ENCODE measurements at places on chromosomes 12 and 14.
A peak's percentile ranks its signal among the peaks of the same experiment; 100 is the strongest.

GRCh38 chr12:21276826-21277225 lies 57.9 kb downstream of the SLCO1A2 start:
- no peak for DNase-seq

- peak; percentile 70 for DNase-seq
These were observed 12.3 kb upstream of the PARP11 start for GRCh38 chr12:3885277-3886094.

DNA sequence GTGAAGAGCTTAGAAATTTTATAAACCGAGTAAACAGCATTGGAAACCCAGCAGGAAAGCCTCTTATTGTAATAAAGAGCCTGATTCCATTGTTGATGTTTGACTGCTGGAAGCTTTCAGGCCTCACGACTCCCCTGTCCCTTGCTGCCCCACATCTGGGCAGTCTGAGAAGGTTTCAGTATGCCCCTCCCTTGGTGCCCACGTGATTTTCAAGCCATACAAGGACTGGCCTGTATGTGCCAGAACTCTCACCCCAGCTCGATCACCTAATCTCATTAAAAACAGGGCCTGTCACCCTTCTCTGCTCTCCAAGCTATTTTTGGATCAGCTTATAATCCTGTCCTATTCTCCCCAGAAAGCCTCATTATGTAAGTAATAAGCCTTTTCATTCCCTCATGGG lies 7.5 kb upstream of the PYROXD1 start:
- no peak for DNase-seq

DNA sequence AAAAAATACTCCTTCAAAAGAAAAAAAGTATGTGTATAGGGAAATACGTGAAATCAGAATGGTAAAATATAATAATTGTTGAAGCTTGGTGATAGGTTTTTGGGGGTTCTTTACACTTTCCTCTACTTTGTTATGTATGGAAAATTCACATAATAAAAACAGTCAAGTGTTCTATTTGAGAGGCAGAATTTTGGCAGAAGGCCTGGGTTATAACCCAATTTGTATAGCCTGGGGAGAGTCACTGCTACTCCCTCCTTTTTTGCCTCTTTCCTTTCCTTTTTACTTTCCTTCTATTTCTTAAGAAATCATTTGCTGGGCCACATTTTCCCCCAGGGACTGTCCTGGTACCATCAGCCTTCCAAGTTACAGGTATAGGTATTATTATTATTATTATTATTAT lies 105.7 kb downstream of the CRADD start:
- DNase-seq, result no peak

GRCh38 chr14:33762161-33762851 lies 188.6 kb downstream of the EGLN3 start:
- DNase-seq, result no peak

DNA sequence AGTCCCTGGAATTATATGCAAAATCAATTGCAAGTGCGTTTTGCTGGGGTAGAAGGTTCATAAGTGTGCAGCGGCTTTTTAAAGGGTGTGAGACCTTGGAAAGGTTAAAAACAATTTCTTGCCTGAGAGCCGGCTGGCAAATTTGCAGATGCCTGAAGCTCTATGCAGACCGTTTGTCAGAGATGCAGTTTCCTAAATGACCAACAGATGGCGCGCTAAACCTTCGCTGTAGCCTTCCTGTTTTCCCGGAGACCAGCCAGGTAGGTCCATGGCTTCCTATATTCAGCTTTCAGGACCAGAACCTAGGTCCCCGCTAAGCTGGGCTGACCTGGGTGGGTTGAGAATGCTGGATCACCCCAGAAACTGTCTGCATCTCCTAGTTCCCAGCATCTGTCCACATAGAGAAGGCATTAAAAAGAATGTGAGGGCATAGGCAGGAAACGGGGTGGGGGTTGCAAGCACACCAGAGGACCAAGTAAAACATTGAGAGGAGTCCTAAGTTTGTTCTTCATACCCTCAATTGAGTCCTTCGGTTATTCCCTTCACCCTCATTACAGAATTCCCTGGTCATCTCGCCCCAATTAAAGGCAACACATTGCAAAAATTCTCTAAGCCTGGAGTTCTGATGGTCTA lies 5.7 kb upstream of the NOS1 start:
- no peak for DNase-seq

- DNase-seq, result no peak
These were observed 9.1 kb downstream of the TEDC1 start for GRCh38 chr14:105500036-105500725.

DNA sequence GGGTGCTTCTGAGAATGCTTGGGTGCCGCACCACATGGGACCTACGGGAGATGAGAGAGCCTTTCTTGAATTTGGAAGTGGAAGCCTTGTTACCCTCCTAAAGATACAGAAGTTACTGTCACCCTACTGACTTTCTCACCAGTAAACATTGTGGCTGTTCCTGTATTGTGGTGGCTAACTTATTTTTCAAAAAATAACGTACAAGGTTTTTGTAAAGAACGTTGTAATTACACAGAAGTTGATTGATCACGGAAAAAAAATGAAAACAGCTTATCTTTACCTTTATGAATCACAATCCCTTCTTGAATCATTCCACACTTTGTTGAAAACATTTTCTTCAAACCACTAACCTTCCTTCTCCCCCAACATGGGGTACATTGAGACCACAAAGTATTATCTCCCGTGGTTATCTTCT lies 22.0 kb upstream of the PPFIBP1 start:
- no peak for DNase-seq

DNA sequence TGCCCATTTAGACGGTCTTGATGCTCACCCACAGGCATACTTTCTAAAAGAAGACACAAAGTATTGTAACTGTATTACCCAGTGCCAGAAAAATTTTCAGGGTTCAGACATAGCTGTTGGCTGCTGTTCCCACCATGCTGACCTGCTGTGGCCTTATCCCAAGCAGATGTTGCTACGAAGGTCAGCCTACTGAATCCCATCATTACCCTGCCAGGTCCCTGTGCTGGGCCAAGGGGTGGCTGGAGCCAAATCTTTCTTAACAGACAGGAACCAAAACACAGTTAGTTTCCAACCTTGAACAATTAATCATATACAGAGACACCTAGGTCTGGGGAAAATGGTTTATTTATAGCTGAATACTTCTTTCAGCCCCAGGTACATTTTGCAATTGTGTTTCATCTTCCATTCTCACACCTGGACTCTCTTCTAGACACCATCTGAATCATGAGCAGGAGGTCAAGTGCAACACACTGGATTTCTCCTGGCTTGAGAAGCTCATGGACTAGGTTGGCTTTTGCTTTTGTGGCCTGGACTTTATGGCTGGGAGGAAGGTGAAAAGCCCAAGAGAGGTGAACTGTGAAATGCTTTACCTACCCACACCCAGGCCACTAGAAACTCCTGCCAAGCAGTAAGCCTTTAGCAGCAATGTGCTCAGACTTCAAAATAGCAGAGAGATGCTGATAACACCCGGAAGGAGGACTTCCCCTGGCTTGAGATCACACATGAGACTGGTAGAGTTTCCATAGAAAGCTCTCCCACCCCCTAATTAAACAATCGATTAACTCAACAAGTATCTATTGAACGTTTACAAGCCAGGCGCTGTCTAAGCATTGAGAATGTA lies 150.1 kb downstream of the SUDS3 start:
- DNase-seq, result no peak

DNA sequence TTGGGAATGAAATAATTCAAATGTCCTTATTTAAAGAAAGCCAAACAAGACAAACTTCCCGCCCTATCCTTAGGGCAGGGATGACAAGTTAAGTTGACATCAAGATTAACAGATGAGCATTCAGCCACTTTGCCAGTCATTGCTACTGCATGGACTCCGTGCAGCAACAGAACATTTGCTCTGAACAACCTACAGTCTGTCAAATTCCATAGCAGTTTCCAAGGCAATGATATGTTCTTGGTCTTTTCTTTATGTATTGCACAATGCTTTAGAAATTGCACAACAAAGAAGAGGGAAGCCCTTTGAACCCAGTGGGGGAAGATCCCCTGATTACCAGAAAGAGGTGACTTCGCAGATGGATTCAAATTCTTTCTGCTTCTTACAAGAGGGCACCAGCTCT lies 269.8 kb downstream of the BCAT1 start:
- no peak for DNase-seq

- DNase-seq, result no peak
These were observed 50.3 kb downstream of the DAD1 start for GRCh38 chr14:22538671-22539228.

DNA sequence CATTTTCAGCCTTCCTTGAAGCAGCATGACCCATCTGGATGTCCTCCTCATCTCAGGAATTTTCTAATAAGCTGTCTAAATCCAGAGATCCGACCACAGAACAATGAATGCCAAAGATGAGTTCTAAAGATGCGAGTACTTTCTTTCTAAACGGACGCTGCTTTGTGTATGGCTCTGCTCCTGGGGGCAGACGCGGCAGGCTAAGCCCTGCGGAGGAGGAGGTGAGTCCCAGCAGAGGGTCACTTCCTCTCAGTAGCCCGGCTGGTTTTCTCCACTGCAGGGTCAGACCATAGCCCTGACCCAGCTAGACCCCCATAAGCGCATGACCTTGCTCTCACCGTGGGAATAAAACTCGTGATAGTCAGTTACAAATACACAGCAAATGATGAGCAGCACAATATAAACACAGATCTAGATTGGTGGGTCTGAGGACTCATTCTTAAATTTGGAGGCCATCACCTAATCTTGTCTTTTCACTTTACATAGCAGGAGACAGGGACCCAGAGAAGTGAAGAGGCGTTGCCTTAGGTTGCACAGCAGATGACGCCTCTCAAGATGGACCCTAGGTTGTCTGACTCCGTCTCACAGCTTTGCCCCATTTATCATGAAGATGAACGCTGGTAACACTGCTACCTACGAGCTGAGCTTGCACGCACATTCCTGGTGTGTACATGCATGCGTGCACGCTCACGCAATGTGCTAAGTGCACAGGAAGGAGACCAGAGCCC lies 16.6 kb downstream of the SSH1 start:
- DNase-seq, result no peak

DNA sequence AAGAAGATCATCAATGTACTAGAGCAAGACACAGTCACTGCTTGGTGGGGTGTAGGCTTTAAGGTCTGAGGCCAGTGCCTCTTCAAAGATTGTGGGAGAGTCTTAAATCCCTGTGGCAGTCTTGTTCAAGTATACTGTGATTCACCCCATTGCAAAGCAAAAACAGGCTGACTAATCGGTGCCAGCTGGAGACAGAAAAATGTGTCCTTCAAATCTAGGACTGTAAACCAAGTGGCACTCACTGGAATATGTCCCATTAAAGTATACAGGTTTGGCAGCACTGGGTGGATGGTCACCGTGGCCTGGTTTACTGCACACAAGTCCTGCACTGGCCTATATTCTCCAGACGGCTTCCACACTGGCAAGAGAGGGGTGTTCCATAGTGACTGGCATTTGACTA lies 1315.3 kb downstream of the TMEM121 start:
- no peak for DNase-seq

DNA sequence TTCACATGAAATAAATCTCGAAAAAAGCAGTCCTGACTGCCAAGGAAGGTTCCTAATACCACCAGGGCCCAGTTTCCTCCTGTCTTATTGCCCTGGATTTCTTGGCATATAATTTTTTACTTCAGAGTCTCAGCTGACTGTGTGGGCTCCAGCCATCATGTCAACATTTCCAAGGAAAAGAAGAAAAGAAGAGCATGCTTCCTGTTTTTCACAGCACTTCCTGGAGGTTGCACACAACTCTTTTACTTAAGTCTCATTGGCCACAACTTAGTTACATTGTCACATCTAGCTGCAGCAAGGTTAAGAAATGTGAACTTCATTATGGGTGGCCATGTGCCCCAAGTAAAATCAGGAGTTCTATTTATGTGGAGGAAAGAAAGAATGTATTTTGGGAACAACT lies 24.3 kb downstream of the DACT1 start:
- DNase-seq, result no peak

DNA sequence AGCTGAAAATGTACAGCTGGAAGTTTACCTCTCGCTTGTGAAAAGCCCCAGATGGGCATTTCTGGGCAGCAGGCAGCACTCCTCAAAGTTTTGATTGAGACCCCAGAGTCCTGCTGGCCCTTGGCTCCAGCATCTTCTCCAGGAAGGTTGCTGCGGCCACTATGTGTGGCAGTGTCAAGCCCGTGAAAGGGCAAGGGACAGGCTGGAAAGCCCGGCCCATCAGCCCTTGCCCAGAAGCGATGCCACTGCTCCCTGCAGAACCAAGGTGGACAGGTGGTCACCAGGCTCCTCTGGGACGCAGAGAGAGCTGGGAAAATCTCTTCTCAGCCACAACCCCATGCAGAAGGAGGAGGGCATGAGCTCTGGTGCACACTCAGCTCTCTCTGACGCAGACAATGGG lies 73.5 kb upstream of the BCL11B start:
- no peak for DNase-seq

All from T-helper 2 cell (primary cell).